Heart right ventricle (tissue), 16 donors: ENCODE measurements at places on chromosomes 1 and 21. TPM values are rescaled to one million over a fixed set of nuclear protein-coding genes. Genes with fewer than 3 reads are reported as not detected.

DNA sequence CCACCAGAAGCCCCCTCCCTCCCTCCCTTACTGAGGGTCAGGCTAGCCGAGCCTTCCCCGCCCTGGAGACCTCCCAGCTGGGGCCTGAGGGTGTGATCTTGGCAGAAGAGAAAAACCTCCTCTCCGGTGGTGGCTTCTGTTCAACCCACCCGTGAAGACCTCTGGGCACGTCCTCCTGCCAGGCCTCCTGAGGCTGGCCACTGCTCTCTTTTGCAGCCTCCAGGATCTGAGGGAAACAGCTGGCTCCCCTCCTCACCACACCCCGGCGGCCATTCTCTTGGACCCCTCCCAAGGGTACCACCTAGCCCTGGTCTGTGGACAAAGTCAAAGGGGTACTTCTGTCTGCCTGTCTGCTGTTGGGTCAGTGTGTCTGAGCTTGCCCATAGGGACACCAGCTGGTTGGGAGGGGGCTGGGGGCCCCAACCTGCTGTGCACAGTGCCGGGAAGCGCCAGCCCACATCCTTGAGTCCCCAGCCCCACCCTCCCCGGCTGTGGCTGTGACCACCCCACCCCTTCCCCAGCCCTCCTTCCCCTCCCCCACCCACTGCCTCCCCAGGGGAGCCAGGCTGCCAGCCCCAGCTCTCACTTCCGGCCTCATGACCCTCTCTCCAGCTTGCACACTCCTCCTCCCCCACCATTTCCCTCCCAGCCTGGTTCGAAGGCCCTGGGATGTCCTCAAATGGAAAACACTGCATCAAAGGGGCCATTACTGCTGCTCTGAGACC lies 48.1 kb downstream of the AHDC1 start:
- peak; percentile 78 for DNase-seq

GRCh38 chr1:108708691-108709660 lies 3.7 kb upstream of the FNDC7 start:
- DNase-seq = no peak

- DNase-seq = no peak
Observed at GRCh38 chr21:37848721-37849490, 67.4 kb downstream of the KCNJ6 start.

GRCh38 chr1:91014475-91014874 lies 7.4 kb downstream of the ZNF644 start:
- no peak for DNase-seq

DNA sequence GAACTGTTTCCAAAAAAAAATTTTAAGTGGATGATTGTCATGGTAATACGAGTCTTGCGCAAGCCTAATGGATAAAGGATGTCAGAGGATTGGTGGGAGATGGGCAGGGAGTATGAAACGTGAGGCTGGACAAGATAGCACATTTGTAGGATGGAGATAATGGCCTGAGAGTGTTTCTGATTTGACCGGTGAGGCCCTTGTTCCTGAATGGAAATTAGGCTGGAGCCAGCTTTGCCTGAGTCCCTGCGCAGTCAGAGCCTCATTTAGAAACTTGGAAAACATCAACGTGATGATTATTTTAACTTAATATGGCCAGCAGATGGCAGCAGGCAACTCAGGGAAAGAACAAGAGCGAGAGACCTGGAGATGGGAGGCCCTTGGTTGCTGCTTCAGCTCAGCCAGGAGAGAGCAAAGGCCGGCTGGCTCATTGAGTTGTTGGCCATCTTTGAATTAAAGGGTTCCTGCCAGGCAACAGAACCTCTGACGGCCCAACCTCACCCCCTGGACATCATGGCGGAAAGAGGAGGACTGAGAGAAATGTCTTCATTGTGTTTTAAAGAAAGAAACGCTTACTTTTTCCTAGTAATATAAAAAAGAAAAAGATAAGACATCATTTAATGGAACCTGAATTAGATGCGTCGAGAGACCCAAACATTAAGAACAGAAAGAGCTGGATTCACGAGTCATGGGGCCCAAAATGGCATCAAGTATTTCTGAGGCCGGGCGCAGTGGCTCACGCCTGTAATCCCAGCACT lies 80.3 kb downstream of the SELENOF start:
- DNase-seq = peak; percentile 19

DNA sequence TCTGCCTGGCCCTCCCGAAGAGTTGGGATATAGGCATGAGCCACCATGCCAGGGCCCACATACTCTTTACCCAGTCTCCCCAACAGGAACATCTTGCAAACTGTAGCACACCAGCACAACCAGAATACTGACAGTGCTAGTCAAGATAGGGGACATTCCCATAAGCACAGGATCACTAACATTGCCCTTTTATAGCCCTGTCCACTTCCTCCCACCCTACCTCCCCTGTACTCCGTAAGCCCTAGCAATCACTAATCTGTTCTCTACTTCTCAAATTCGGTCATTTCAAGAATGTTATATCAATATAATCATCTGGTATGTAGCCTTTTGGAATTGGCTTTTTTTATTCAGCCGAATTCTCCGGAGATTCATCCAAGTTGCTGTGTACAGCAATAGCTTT lies 5.9 kb downstream of the SDHB start:
- DNase-seq = no peak

S100A7 gene
- not detected for total RNA-seq
